ENCODE measurements at places on chromosomes 1 and 21. TPM values are rescaled to one million over a fixed set of nuclear protein-coding genes. Genes with fewer than 3 reads are reported as not detected.

The BARHL2 gene
- total RNA-seq = not detected

The SLC26A9 gene
- total RNA-seq = not detected

The PDPN gene
- total RNA-seq = not detected

The CTNNBIP1 gene
- total RNA-seq = 31.3 TPM

The RORC gene
- total RNA-seq = 1.3 TPM

The MARCKSL1 gene
- 127 TPM for total RNA-seq

The DIRAS3 gene
- 1.9 TPM for total RNA-seq

The ERICH3 gene
- not detected for total RNA-seq

The KIRREL1 gene
- total RNA-seq = 20.0 TPM

The ANGPTL3 gene
- 0.07 TPM for total RNA-seq

The MCOLN2 gene
- total RNA-seq = 11.3 TPM

The PEX19 gene
- total RNA-seq = 35.9 TPM

- DNase-seq = no peak
These were observed 17.8 kb upstream of the PLD5 start for GRCh38 chr1:242542271-242542670.

DNA sequence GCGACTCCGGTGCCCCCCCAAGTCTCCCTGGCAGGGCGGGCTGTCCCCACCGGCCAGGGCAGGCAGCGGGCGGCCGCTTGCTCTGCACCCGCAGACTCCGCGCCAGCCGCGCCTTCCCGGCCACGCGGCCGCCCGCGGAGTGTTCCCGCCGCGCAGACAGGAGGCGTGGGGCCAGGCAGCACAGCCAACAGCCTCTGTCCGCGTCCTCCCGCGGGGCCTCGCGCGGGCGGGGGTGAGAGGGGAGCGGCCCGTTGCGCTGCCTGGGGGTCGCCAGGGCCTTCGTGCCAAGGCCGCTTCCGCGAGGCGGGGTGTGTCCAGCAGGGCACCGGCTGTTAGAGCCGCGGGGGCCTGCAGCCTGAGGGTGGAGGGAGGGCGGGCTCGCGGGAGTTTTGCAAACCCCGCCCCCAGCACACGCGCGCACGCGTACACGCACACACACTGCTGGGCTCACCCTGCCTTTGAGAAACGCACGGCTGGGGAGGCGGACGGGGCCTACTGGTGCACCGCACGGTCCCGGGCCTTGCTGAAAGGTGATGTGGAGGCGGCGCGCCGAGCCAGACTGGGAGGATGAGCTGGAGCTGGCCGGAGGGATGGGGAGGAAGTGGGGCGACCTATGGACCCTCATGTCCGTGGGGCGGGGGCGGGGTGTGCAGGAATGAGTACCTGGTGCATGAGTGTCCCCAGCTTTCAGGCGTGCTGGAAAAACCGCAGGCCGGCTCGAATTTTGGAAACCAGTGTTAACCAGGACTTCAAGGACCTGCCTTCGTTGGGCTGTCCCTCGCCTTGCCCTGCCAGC lies 41.5 kb downstream of the KIAA1614 start:
- no peak for DNase-seq

- no peak for DNase-seq
These were observed 23.8 kb downstream of the STUM start for GRCh38 chr1:226572325-226572726.

- no peak for DNase-seq
These were observed 52.9 kb downstream of the MPZL1 start for GRCh38 chr1:167774710-167775109.

DNA sequence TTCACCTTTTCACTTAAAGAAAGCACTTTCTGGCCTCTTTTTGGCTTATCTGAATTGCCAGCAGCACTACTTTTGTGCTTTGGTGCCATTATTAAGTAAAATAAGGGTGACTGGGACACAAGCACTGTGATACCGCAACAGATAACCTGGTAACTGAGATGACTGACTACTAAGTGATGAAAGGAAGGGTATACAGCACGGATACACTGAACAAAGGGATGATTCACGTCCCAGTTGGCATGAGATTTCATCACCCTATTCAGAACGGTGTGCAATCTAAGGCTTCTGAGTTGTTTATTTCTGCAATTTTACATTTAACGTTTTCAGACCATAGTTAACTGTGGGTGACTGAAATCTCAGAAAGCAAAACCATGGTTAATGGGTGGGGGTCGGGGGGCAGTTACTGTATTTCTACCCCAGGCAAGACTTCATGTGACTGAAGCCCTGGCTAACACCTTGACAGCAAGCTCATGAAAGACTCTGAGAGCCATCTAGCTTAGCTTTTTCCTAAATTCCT lies 102.8 kb downstream of the CLIC6 start:
- DNase-seq = peak; percentile 80

DNA sequence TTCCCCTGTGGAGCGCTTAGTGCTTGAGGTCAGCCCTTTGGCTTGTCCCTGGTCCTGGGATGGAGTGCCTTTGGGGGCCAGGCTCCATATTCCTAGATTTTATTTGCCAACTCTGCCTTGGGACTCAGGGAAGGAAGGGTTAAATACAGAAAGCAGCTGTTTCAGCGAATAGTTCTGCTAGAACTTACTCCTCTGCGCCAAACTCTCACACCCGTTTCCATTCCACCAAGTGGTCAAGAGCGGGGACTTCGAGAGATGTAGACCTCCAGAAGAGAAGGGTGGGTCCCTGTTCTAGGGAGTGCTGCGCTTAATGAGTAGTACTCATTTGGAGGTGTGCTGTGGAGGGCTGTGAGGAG lies 704 bp upstream of the TOMM40L start:
- DNase-seq = no peak

GRCh38 chr1:59640851-59641250 lies 173.9 kb upstream of the HOOK1 start:
- no peak for DNase-seq

DNA sequence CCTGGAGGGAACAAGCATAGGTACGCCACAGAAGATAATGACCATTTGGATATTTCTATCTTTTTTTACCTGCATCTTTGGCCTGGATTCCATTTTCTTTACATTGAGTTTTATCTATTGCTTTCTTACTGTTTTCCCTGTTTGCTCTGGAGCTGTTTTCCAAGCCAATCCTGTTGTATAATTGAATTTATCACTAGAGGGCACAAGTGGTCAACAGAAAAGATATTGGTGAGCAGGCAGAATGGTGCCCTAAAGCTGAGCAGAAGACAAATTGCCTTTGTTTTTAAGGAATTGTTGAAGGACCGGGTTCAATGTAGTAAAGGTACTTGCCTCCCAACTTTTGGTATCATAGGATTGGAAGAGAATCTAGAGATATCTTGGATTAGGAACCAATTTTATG lies 152.8 kb downstream of the PPP1R12B start:
- DNase-seq = peak; percentile 12

GRCh38 chr1:182003953-182004586 lies 57.4 kb downstream of the ZNF648 start:
- DNase-seq = no peak

DNA sequence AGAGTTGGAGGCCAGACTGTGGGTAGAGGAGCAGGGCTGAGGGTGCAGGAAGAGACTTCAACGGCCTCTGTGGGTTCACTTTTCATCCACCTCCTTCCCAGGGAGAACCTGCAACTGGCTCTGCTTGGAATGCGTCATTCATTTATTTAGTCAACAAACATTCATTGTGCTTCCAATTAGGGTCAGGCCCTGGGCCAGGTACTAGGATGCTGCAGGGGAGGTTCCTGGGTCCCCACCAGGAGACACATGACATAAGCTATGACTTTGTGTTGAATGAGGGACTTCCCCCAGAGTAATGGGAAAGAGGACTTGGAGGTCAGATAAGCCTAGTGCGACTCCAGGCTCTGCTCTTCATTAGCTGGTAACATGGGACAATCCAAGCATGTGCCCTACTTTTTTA lies 46.3 kb upstream of the RPL11 start:
- no peak for DNase-seq

DNA sequence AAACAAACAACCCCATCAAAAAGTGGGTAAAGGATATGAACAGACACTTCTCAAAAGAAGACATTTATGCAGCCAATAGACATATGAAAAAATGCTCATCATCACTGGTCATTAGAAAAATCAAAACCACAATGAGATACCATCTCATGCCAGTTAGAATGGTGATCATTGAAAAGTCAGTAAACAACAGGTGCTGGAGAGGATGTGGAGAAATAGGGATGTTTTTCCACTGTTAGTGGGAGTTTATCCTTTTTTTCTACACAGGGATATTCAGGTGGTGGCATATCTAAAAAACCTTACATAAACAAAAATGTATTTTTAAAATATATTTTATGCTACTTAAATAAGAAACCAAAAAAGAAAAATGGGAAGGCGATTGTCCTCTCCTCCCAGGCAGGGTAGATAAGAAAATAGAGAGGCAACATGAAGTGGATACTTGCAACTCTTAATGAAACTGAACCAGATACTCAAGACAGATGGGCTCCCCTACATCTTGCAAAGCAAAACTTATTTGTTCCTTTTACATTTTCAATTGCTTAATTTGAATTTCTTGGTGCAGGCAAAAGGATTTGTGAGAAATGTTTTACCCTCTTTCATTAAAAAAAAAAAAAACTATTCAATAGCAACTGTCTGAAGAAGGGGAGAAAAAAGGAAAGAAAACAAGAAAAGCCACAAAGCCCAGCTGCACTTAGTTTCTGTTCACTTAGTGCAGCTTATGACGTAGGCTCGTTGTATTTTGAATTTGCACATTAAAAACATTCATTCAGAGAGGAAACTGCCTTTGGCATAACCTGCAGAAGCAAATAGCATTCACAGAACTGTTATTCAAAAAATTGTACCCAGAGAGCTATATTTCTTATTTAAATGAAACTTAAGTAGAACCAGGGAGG lies 36.9 kb upstream of the RGS1 start:
- no peak for DNase-seq

DNA sequence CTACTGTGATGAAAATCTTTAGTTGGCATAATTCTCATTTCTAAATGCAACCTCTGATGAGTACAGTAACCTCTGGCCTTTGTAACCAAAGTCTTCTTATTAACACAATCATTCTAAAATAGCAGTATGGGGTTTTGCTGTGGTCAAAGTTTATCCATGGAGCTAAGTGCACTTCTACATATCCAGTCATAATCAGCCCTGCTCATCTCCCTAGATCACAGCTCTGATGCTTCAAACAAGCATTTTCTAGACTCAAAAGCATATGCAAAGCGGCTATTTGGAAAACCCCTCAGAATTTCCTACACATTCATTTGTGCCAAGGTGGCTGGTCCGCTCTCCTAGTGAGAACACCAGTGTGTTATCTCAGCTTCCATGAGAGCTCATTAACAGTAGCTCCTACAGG lies 418.6 kb downstream of the MRPL39 start:
- no peak for DNase-seq

GRCh38 chr1:145918144-145918991 lies at the start of gene PEX11B:
TSS of gene PEX11B (minus strand) at chr1:145918717. CDS start at chr1:145918688, 29 bp downstream.
- DNase-seq = peak; percentile 75

DNA sequence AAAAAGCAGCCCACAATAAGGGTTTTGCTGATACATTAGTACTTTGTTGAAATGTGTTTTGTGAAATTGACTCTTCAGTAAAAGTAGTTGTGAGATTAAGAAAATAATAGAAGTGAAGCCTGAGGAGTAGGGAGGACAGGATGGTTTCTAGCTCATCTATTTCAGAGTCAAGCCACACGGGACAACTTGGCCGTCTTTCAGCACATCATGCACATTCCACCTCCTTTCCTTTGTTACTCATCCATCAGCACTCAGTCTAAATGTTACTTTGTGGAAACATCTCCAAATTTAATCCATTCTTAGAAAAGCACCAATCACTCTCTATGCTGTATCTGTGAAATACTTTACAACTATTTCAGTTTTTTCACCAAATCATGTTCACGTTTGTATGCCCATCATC lies 223.3 kb downstream of the FGGY start:
- no peak for DNase-seq

GRCh38 chr21:44823179-44823660 lies 5.4 kb upstream of the SUMO3 start:
- no peak for DNase-seq

DNA sequence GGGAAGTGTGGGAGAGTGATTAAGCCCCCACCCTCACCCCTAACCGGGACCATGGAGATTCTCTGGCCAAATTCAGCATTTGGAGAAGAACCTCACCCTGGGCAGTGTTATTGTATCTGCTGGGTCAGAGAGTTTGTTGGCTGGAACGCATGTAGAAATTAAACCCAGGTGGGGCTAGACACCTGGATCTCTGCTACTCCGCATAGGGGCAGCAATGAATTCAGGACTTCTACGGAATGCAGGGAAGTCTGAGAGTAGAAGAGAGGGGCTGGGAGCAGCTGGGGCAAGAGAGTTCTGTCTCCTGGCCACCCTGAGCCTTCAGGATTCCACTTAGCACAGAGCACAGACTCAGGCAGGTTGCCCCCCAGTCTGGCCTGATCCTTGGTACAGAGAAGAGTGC lies 3.6 kb upstream of the CRABP2 start:
- DNase-seq = no peak

Data from HCT116 (cell line).